Left colon (tissue), 2 donors: ENCODE measurements at places on chromosomes 13 and 19. TPM values are rescaled to one million over a fixed set of nuclear protein-coding genes. Genes with fewer than 3 reads are reported as not detected.
A peak's percentile ranks its signal among the peaks of the same experiment; 100 is the strongest.

- no peak for DNase-seq
These were observed 702 bp downstream of the PTH2 start for GRCh38 chr19:49422407-49423070.

DNA sequence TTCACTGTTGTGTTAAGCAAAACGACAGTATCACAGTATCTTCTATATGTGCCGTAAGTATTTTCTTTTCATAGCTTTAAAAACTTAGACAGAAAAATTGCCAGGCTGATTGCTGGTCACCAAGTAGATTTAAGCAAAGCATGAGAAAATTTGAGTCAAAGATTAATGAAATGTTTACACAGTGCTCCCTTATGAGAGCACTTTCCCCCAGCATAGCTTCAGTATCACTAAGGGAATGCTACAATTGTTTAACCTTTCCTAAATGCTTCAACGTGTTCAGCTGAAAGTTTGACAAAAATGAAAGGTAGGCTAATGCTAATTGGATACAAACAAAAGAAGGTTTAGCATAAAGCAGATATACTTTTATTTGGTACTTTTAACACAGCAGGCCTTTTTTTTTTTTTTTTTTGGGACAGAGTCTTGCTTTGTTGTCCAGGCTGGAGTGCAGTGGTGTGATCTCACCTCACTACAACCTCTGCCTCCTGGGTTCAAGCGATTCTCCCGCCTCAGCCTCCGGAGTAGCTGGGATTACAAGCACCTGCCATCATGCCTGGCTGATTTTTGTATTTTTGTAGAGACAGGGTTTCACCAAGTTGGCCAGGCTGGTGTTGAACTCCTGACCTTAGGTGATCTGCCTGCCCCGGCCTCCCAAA lies 23.4 kb downstream of the PCCA start:
- DNase-seq, result no peak

GRCh38 chr19:18495204-18495911 lies 26.5 kb downstream of the ELL start:
- DNase-seq, result no peak

DNA sequence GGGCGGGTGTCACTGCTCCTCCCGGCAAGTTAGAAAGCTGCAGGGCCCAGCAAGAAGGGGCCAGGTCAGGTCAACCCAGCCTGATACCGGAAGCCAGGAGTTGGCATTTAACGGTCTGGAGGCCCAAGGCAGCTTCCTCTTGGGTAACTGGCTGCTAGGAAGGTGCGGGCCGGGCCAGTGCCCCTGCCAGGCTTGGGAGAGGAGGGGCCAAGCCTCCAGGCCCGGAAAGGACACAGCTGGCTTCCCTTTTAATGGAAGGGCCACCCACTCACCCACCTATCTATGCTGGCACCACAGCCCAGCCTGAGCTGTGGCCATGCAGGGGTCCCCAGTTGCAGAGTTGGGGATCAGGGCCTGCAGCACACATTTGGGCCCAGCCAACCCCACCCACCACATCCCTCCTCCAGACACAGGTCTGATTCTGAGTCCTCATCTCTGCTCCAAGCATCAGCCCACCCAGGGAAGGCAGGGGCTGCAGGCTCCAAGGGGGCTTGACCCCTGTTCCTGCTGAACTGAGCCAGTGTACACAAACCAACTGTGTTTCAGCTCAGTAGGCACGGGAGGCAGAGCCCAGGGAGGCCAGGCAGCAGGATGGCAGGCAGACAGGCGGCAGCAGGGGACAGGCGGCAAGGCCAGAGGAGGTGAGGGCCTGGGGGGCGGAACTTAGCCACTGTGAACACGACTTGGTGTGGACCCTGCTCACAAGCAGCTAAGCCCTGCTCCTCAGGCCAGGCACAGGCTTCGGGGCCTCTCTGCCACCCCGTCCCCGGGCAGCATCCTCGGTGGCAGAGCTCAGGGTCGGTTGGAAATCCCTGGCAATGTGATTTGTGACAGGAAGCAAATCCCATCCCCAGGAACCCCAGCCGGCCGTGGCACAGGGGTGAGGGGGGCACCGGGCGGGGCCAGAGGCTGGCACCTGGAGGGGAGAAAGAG lies 40.8 kb downstream of the ZSWIM4 start:
- no peak for DNase-seq

- DNase-seq, result peak; percentile 86
These were observed 1.7 kb upstream of the ELANE start for GRCh38 chr19:850221-850978.

DNA sequence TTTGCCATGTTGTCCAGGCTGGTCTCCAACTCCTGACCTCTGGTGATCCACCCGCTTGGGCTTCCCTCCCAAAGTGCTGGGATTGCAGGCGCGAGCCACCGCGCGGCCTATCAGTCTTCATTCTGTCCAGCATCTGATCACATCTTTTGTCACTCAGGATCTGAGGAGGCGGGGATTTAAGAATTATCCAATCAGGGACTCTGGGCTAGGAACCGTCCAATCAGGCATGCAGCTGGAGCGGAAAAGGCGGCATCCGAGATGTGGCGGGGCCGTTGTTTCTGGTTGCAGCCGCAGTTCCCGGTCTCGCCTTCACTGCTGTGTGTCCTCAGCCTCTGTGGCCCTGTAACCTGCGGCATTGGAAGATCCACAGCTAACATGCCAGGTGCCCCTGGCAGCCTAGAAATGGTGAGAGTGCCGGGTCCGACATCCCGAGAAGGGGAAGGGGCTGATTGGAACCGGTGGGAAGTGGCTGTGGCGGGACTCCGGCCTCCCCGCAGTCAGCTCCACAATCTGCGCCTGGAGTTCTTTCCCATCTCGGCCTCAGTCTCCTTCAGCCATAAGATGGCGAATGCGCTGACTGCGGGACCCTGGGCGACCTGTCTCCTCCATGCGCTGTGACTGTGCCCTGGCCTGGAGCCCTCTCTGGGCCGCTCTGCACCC lies at the start of gene ZNF729:
Gene ZNF729 (plus strand): TSS at position 291 of the 660 bp plus-strand sequence. CDS start 85 bp downstream, at position 376.
- DNase-seq, result no peak

DNA sequence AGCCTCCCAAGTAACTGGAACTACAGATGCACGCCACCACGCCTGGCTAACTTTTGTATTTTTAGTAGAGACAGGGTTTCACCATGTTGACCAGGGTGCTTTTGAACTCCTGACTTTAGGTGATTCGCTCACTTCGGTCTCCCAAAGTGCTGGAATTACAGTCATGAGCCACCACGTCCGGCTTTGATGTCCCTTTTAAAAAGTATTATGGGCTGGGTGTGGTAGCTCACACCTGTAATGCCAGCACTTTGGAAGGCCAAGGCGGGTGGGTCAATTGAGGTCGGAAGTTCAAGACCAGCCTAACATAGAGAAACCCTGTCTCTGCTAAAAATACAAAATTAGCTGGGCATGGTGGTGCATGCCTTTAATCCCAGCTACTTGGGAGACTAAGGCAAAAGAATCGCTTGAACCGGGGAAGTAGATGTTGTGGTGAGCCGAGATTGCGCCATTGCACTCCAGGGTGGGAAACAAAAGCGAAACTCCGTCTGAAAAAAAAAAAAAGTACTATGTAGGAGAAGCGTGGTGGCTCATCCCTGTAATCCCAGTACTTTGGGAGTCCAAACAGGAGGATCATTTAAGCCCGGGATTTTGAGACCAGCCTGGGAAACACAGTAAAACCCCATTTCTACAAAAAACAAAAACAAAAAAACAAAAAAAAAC lies 22.8 kb upstream of the ERVV-1 start:
- DNase-seq, result no peak

GRCh38 chr13:106850973-106851650 lies 283.2 kb upstream of the ARGLU1 start:
- DNase-seq, result no peak

DNA sequence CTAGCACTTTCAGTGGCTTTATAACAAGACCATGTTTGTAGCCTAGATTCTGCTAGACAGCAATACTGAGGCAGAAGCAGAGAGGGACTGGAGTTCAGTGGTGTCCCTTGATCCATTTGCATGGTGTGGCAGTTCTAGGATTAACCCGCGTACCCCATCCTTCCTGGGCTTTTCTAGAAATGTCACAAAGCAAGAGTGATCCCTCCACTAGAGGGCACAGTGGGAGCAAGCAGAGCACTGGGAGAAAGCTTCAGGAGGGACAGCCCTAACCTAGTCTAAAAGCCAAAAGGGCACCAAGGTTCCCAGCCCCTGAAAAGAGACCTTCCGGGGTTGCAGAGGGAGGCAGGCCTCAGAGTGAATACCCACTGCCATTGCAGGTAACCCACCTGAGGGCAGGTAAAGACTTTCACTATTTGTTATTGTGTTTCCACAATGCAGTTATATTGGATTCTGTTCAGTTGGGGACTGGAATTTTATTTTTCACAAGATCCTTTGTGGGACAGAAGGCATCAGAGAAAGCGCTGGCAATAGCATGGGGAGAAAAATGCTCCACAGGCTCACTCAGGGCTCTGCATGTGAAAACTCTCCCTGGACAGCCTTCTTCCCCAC lies 170.6 kb downstream of the FLT1 start:
- peak; percentile 59 for DNase-seq

- DNase-seq, result no peak
These were observed 85.7 kb upstream of the WASF3 start for GRCh38 chr13:26471807-26472206.

Gene FPR3
- 7.5 TPM for total RNA-seq

Gene ZNF560
- not detected for total RNA-seq

Gene KIR3DL1
- total RNA-seq, result not detected

Gene SIRT6
- 149 TPM for total RNA-seq
